ENCODE measurements at places on chromosomes 6 and 20. TPM values are rescaled to one million over a fixed set of nuclear protein-coding genes. Genes with fewer than 3 reads are reported as not detected.

SNRPB gene
- 116 TPM for polyA plus RNA-seq

- no peak for DNase-seq
Measured at GRCh38 chr20:36266189-36266588, 29.9 kb downstream of the AAR2 start.

DNA sequence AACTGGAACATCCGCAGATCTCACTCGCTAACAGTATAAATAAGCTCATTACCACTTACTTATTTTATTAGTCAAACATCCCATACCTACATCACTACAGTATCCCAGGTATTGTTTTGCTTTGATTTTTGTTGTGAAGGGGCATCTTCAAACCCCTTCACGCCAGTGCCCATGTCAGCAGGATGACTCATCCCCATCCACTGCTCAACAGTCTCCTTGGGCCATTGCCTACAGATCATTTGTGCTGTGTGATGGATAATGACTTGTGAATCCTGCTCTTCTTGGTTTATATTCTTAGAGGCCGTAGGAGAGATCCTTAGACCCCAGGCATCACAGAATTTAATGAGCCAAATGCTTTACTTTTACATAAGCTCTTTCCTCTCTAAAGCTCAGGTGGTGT lies 8.5 kb upstream of the SIRT5 start:
- DNase-seq: no peak

DNA sequence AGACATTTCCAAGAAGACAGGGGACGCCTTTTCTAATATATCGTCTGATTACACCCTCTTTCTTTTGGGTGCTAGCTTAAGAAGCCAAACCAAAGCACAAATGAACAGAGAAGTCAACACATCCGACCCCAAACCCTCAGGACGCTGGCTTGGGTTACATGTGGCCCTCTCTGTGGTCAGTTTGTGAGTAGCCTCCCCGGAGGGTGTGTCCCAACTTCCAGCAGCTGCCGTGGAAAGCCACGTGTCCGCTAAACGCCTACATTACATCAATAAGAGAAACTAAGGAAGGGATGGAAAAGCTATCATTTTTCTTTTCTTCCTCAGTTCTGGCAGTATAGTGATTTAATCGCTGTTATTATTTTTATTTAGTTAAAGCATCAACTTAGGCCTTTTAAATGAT lies 487 bp upstream of the BMP6 start:
- no peak for DNase-seq

DNA sequence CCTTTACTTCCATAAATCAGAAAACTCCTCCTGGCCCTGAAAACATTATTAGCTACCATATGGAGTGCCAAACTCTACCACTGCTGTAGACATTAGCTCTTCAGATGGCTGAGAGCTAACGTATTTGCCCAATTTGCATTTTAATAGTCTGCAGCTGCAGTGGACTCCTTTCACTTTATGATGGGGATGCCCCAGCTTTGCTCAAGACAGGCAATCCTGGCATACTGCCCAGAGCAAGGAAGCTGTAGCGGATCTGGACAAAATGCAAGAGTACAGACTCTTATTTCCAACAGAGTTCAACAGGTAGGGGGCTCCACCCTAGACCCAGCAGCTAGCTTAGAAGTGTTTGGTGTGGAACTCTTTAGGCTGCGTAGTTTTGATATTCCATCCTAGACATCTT lies 246.7 kb downstream of the FOXC1 start:
- no peak for DNase-seq

DNA sequence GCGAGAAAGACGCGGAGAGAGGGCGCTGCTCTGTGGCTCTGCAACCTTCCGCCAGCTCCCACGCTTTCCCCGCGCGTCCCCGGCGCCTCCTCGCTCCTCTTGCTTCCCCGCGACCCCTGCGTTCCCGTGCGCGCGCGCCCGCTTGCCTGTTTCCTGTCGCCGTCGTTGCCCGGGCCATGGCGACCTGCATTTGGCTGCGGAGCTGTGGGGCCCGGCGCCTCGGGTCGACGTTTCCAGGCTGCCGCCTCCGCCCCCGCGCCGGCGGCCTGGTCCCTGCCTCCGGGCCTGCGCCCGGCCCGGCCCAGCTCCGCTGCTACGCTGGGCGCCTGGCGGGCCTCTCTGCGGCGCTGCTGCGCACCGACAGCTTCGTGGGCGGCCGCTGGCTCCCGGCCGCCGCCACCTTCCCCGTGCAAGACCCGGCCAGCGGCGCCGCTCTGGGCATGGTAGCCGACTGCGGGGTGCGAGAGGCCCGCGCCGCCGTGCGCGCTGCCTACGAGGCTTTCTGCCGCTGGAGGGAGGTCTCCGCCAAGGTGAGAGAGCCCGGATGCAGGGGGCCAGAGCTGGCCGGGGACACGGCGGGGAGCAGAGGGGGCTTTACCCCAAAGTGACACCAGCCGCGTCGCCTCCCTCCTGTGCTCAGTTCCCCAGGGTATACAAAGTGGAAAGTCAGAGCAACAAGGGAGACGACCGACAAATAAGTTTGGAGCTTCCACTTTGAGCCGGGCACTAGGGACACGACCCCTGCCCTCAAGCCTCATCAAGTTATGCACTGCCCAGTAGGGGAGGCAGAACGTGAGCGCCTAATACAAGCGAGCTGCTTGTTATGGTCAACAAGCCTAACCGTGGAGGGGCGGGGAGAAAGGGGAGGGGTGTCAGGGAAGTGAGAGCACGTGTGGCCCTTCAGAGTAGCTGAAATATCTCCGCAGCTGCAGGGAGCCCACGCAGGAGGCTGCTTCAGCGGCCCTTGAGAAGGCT lies at the start of gene ALDH5A1:
ALDH5A1 (plus strand) TSS at position 149 of the 975 bp plus-strand sequence; CDS start at position 177, 28 bp downstream.
- DNase-seq: peak; percentile 91

DNA sequence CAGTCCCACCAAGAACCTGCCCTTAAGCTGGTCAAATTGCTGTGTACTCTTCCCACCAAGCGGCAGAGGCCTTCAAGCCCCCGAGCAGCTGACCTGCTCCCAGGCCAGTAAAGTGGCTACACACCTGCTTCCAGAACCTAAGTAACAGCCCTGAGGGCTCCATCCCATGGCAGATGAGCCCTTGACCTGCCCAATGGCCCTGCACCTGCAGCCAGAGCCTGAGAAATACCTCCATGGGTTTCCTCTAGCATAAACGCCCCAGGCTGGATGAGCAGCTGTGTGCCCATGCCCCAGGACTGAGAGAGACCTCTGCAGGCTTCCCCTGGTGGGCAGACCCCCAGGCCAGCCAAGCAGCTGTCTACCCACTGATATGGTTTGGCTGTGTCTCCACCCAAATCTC lies 123.0 kb upstream of the LAMA2 start:
- DNase-seq: no peak

PRR18 gene
- not detected for polyA plus RNA-seq

ENPP5 gene
- polyA plus RNA-seq: 2.9 TPM

ADGRF4 gene
- polyA plus RNA-seq: not detected

GRCh38 chr6:6803180-6803977 lies 214.9 kb downstream of the LY86 start:
- no peak for DNase-seq

DNA sequence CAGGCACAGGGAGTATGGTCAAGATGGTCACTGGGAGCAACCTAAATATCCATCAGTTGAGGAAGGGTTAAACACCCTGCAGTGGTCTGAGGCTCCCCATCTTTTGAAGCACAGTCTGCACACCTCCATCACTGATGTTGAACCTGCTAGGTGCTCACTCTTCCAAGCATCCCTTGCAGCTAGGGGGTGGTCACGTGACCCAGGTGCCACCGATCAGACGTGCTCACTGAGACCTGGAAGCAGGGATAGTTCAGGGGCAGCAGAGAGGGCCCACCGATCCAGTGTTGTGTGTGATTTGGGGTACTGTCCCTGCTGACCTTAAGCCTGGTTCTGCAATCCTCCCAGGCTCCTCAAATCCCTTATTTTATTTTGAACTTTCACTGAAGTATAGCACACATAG lies 134.6 kb downstream of the CEBPB start:
- DNase-seq: no peak

MATN4 gene
- 0.18 TPM for polyA plus RNA-seq

DNA sequence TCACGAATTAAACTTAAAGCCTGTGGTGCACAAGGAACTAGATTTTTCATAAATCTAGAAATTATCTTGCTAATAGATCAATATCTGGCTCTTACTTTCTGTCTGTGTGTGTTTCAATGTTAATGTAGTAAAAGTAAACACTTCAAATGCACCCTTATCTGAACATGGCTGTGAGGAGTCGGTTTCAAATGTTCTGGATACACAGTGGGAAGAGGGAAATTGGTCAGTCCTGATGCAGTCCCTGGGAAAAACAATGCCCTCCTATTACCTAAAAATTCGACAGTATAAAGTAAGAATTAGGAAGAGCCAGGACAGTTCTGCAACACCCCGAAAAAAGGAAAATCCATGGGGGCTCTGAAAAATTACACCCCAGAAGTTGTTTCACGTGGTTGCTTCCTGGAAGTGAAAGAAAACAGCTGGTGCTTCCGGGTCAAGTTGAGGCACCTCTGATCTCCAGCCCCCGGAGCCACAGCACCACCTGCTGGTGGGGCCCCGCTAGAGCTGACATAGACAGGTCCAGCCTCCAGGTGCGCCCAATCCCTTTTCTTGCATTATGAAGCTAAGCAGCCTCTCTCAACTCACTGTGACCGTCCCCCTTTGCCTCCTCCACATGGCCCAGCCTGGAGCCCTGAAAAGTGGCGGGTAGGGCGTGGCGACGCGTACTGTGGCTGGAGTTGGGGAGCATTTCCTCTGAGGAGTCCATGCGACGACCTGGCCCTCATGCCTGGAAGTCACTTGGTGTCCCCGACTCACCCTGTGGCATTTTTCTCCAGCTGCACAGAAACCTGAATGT lies 8.3 kb downstream of the SEMG2 start:
- no peak for DNase-seq

DNA sequence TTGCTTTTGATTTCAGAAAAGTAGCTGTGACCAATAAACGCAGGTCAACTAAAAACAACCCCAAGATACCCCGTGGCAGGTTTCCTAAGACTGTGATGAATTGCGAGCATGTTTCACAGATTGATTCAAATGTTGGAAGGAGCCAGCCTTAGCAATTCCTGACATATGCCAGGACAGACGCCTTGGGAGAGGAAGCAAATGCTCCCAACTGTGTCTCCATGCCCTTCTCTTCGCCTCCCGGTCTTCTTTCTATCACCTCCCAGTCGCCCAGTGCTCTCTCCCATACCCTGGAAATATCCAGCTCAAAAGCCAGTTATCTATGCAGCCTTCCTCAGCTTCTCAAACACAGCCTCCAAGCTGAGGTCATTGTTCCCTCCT lies 32.0 kb downstream of the KIAA0319 start:
- no peak for DNase-seq

DNA sequence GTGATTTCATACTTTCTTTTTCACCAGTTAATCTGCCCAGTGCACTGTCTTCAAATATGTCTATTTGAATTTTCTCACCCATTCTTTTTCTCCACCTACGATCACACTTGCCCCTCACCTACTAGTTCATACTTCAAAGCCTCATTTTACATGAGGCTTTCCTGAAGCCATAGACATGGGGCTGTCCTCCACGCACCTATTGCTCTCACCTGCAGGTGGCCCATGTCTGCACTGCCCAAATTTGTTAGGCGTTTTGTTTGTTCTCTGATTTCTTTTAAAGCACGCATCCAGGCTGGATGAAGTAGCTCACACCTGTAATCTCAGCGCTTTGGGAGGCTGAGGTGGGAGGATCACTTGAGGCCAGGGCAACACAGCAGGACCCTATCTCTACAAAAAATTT lies 106.8 kb upstream of the RIPOR2 start:
- DNase-seq: no peak

GRCh38 chr6:137496368-137496767 lies 2.2 kb upstream of the OLIG3 start:
- DNase-seq: no peak

DNA sequence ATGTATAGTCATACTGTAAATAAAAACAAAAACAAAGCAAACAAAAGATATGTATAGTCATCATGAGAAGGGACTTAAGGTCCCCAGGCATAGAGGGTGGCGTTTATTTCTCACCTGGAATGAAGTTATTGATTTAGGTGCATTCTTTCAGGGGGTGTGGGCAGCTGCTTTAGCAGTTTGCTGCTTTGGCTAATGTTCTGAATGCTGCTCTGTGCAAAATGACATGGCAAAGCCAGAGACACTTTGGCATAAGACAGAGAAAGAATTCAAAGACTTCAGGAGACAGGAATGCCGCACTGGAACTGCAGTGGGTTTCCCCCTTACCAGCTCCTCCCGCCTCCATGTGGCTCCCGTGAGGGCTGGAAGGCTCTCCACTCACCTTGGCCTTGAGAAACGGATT lies 36.4 kb upstream of the NELFCD start:
- no peak for DNase-seq

AIG1 gene
- polyA plus RNA-seq: 61.4 TPM

- DNase-seq: peak; percentile 86
Measured at GRCh38 chr6:125944434-125944816, 12.1 kb upstream of the HINT3 start.

GRCh38 chr20:5806457-5807263 lies 56.5 kb downstream of the SHLD1 start:
- no peak for DNase-seq

DNA sequence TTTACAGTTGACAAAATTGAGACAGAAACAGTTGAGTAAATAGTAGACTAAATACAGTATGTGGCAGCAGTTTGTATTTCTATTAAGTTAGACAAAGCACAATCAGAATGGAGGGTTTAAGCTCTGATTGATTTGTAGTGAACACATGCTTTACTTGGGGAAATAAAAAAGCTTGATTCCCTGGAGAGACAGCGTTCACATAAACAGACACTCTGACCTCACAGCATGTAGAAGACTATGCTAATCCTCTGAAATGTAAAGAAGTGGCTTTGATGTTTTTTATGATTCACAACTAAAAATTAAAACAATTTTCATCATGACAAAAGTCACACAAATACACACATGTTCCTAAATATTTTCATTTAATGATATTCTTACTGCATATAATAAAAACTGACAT lies 126.9 kb upstream of the FAM83B start:
- no peak for DNase-seq

RNF144B gene
- 4.9 TPM for polyA plus RNA-seq

DNA sequence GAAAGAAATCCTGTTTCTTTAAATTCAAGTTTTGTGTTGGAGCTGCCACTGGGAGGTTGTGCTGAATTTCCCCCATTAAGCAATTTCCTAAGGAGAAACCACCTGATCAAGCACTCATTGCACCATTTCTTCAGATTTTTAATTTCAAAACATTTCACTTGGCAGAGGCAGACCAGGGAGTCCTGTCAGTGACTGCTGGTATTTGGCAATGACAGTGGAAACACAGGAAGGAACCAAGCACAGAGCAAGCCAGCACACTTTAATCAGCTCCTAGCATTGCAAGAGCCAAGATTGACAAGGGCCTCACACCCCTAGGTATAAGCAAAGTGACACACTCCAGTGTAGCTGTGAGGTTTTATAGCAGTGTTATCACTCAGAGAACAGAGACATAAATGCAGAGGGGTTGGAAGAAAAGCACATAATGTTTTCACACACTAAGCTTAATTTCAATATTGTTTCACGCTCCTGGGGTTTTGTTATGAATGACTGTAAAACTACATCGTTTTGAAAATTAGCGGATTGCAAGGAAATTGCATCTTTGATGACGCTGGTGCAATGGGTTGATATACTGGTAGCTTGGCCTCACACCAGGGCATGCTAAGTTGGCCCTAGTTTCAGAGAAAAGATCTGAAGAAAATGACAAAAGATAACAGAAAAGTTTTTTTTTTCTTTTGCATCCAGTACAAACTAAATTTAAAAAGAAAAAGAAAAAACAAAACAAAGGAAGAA lies 768.4 kb downstream of the TFAP2A start:
- no peak for DNase-seq

- DNase-seq: no peak
Measured at GRCh38 chr6:34836451-34836850, 44.6 kb downstream of the BLTP3A start.

HLA-DOB gene
- 0.26 TPM for polyA plus RNA-seq

- DNase-seq: no peak
Measured at GRCh38 chr6:168239044-168239773, 80.4 kb downstream of the DACT2 start.

Measured in aorta (tissue), 5 donors.